ENCODE measurements at places on chromosomes 16 and 17.
A peak's percentile ranks its signal among the peaks of the same experiment; 100 is the strongest.

DNA sequence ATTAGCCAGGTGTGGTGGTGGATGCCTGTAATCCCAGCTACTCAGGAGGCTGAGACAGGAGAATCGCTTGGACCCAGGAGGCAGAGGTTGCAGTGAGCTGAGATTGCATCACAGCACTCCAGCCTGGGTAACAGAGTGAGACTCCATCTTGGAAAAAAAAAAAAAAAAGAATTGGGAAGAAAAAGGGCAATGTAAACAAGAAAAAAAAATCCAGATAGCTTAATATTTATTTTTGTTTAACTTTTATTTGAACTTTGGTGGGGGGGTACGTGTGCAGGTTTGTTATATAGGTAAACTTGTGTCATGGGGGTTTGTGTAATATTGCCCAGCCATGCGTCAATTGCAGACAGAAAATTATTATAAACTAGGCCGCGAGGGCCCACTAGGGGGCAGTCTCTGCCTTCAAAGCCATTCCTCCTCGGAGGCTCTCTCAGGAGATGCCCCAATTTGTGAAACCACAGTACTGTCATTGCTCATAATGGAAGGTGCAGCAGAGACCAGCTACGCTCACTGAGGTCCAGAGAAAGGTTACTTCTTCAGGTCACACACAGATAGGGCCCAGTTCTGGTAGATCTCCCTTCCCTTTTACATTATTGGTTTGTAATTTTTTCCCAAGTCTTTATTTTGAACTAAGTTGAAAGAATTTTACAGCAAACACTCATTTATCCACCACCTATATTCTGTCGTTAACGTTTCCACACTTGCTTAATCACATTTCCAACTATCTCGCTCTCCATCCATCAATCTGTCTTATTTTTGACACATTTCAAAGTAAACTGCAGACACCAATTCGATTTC lies 206.2 kb downstream of the PRKCB start:
- peak; percentile 35 for DNase-seq

DNA sequence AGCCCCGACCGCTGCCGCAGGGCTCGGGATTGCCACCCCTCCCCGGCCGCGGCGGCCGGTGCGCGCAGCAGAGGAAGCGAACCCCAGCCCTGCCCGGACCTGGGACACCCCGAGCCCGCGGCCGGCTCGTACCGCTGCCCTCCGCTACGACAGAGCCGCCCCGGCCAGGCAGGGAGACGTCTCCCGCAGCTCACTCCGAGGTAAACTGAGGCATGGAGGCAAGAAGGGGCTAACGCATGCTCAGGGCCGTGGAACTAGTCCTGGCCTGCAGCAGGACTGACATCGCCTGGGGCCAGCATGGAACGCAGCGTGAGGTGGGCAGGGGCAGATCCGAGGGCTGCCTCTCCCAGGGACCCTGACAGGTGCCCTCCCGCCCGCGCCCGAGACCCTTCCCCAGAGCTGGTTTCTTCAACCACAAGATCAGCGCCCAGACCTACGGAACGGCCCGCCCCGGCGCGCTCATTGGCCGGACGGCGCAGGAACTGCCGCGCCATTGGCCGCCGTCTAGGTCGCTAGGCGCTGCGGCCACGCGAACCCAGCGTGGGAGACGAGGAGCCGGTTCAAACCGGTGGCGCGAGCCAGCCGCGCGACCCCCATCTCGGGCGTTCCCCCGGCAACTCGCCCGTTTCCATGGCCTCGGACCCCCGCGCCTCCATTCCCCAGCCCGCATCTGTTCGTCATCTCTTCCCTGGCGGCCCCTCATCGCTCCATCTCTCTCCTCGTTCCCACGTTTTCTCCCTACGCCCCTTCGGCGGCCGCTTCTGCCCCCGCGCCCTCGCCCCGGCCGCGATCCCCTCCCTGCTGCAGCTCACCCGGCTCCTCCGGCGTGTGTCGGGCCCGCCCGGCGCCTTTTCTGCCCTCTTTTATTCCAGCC lies at the start of gene SLC43A2:
TSS of gene SLC43A2 (minus strand) at position 853 of the 874 bp plus-strand sequence. CDS start 960 bp downstream, outside the sequence.
- DNase-seq = peak; percentile 28

DNA sequence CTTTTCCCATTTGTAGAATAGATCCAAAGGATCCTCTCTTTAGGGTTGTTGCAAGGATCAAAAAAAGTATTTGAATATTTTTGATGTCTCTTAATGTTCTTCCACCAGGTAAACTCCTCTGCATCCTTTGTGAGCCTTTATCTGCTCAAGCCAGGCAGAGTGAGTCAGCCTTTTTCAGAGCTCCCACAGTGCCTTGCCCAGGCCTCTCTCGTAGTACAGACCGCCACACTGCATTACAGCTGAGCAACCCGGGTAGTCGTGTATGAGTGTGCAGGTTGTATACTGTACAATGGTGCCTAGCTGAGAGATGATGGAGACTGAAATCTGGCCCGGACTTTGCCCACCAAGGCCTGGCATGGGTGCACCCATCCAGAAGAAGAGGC lies 20.9 kb downstream of the RHBDL3 start:
- DNase-seq = no peak

- DNase-seq = no peak
Observed at GRCh38 chr16:16042076-16042475, 92.7 kb downstream of the ABCC1 start.

DNA sequence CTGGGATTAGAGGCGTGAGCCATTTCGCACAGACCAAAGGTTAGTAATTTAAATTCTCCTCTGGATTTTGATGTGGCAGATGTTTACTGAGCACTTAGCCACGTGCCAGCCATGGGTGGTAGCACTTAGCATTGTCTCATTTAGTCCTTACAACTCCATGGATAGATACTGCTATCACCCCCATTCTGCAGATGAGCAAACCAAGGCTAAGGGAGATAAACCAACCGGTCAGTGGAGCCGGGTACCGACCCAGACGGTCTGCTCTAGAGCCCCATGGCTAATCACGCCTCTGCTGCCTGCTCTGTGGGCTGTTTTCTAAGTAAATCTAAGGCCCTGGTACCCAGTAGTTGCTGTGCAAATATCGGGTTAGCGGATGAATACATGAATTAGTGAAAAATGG lies 12.6 kb upstream of the ADGRG1 start:
- no peak for DNase-seq

GRCh38 chr16:72210072-72210471 lies 38.1 kb upstream of the PMFBP1 start:
- DNase-seq = no peak

DNA sequence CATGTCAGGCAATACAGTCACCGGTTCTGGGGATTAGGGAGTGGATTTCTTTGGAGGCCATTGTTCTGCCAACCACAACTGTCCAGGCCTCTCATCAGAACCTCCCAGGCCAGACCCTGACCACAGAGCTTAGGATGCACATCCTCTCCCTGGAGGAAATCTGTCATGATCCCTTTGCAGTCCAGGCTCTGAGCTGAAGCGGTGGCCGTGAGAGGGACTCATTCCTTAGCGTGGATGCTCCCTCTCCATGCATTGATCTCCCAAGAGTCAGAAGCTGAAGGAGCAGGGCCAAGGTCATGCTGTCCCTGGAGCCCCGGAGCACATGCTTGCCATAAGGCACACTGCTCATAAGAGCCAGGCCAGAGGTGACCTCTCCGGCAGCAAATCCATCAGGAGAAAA lies 181.4 kb downstream of the COPRS start:
- no peak for DNase-seq

DNA sequence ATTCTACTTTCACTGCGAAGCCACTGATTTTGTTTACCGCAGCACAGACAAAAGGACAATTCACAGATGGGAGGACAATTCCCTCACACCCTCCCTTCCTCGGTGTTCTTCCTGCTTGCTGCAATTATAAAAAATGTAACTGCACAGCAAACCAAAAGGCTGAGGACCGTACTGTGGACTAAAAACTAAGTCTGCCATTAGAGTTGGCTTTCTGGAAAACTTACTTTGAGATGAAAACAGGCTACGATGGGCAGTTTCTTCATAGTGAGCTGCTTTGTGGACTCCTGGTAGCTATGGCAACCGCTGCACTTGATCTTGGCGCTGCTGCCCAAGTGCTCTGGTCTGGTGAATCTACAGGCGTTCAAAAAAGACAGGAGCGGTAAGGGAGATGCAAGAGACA lies 35.2 kb downstream of the USP22 start:
- DNase-seq = no peak

GRCh38 chr16:23152386-23153178 lies 3.3 kb upstream of the USP31 start:
- DNase-seq = no peak

GRCh38 chr17:38874505-38875400 lies 4.9 kb downstream of the LASP1 start:
- DNase-seq = no peak

GRCh38 chr17:34603974-34604373 lies 24.6 kb downstream of the TMEM132E start:
- DNase-seq = no peak

DNA sequence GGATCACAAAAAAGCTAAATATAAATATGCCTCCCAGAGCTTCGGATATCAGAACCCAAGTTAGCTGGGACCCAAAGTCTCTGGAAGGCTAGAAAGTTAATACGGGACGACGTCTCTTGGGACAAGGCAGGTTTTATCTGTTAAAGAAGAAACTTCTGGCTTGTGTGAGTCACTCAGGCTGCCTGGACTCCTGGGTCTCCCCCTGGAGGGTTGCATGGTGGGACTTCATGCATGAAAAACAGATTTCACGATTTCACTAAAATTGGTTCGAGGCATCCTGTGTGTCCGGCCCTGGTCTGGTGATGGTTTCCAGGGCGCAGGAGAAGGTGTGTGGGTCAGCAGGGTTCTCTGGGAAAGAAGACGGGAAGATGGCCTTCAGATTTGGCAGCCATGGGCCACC lies 47.0 kb downstream of the COX4I1 start:
- DNase-seq = no peak

DNA sequence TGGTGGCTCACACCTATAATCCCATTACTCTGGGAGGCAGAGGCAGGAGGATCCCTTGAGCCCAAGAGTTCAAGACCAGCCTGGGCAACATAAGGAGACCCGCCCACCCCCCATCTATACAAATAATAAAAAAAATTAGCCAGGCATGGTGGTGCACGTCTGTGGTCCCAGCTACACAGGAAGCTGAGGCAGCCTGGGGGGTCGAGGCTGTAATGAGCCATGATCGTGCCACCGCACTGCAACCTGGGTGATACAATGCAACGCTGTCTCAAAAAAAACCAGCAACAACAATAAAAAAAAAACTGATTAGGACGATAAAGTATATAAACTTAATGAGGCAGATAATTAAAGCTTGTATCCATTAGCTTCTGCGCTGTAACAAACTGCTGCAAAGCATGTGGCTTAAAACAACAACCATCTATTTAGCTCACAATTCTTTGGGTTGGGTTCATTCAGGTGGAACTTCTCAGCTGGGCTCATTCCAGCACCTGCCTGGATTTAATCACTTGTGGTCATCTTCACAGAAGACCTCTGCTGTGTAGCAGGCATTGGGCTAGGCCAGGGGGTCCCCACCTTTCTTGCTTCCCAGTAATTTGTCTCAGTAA lies 45.8 kb downstream of the LCMT1 start:
- DNase-seq = no peak

DNA sequence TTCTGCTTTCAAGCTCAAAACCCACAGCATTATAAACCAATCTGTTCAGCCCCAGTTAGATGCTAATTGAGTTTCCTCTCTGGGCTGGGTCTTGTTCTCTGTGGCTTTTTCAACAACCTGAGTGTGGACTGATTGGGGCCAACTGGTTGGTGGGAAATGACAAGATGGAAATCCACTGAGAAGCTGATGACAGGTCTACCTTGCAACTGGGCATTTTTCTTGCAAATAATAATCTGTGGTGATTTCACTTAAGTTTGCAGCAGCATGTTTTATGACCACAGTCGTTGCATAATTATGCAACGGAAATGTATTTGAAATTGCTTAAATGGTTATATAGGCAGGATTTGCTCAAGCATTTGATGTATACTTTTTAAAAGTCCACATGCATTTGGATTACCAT lies 69.9 kb downstream of the AKAP1 start:
- no peak for DNase-seq

DNA sequence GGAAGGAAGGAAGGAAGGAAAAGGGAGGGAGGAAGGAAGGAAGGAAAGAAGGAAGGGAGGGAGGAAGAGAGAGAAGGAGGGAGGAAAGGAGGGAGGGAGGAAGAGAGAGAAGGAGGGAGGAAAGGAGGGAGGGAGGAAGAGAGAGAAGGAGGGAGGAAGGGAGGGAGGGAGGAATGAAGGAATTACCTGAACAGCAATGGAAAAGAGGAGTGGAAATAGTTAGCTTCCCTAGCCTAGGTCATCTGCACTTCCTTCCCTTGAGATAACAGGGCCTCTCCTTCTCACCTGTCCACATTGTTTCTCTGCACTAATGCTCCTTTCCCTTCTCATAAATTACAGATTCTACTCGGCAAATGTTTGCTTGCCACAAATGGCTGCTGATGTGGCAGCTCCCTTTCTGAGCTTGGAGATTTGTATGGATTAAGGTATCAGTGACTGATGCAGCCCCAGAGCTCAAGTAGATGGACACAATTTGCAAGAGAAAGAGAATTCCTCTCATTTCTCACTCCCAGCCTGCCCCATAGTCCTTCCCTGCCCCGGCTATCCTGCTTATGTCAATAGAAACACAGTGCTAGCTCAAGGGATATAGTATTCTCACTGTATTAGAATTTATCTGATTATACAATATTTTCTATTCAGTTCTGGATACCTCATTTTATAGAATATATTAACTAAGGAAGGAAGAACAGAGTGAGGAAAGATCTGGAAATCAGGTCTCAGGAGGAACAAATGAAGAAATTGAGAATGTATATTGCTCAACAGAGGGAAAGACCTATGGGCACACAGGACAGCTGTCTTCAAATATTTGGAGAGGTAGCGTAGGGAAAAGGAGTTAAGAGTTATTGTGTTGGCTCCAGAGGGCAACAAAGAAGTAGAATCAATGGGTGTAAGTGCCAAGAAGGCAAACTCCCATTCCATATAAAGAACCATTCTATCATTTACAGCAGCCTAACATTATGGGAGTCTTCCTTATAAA lies 14.6 kb downstream of the HOXB1 start:
- DNase-seq = no peak

DNA sequence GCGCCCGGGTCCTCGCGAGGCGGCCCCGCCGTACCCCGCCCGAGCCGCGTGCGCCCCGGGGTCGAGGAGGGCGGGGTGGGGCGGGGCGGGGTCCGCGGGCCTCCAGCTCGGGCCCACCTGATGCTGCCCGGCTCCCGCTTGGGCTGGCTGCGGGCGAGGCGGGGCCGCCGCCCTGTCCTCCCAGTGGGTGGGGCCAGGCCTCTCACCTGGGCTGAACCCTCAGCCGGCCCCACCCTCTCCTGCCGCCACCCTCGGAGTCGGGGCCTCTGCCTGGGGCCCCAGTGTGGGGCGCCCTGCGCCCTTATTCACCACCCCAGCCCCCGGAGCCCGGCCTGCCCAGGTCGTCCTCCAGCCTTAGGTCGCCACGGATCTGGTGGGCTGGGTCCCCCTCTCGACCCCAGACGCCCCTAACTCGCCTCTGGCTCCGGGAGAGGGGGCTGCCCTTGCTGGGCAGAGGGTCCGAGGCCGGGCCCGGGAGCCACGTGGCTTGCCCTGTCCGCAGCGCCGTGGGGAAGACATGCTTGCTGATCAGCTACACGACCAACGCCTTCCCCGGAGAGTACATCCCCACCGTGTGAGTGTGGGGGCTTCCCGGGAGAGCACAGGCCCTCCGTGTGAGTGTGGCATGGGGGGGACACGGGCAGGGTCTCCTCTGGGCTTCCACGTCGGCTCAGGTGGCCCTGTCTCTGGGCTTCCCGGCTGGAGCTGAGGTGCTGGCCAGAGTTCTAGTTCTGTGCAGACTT lies 578 bp downstream of the RAC3 start:
- DNase-seq = no peak

GRCh38 chr16:85571813-85572619 lies 41.1 kb upstream of the GSE1 start:
- no peak for DNase-seq
